Left renal cortex interstitium (tissue), 4 donors: ENCODE measurements at places on chromosomes 12 and 14. TPM values are rescaled to one million over a fixed set of nuclear protein-coding genes. Genes with fewer than 3 reads are reported as not detected.

The PTPRO gene
- 217 TPM for polyA plus RNA-seq

The OR6C76 gene
- not detected for polyA plus RNA-seq

GRCh38 chr14:33657476-33657875 lies 293.4 kb downstream of the EGLN3 start:
- no peak for DNase-seq

GRCh38 chr12:24839268-24839791 lies 109.6 kb downstream of the BCAT1 start:
- DNase-seq = no peak

- no peak for DNase-seq
Measured at GRCh38 chr12:132143336-132144071, 615 bp downstream of the DDX51 start.

DNA sequence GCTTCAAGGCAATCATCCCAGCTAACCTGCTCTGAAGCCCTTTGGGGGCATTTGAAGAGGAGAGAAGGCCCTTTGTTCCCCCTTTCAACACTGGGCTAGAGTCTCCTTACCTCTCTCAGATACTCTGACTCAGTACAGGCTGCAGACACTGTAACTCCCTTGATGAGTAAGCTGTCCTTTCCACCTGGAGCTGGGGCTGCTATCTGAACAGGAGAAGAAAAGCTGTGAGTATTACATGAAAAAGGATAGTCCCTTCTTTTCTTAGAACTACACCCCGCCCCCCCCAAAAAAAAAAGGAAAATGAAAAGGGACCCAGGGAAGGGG lies 186.6 kb upstream of the PLEKHG7 start:
- DNase-seq = no peak

DNA sequence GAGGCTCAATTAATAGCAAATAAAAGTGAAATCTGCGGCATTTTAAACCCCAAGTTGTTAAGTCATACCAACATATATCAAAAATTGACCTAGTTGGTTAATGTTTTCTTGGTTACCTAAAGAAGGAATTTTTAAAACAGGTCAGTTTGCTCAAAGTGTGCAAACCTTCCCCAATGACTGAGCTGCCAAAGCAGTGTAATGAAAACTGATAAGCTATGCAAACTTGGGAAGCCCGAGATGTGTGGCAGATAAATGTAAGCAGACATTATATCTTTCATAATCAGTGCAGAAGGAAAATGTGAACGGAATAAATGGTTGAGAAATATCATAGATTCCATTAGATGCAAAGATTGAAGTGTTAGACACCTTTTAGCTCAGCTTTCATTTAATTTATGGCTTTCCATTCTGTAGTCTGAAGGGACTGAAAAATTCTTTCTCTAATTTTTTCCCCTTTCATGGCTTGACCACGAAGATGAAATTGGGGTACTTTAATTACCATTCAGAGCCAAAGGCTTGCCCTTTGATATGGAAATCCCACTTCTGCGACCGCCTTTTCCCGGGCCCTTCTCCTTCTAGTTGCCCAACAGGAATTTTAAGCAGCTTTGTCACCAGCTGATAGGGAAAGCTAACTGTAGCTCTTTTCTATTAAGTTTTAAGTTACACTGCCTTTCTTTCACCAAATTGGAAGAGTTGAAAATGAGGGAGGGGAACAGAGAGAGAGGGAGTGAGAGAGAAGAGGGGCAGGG lies 306.6 kb upstream of the SOX5 start:
- no peak for DNase-seq

DNA sequence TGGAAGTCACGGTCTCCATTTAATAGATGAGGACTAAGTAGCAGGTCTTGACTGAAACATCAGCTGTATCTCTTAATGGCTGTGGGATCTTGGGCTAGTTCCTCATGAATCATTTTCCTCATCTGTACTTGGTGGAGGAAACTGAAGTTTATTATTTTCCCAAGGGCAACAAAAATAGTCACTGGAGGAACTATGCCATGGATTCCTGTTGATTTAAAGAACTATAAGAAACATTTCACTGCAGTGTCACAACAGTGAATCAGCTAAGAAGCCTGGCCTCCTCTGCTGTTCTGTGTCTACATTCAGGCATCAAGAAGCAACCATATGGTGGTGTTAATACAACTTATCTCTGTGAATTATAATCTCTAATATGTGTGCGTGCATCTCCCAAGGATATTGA lies 200.5 kb downstream of the STXBP6 start:
- no peak for DNase-seq

GRCh38 chr12:107774349-107775029 lies at the start of gene ASCL4:
Gene ASCL4 (plus strand): TSS chr12:107774704. CDS start chr12:107775219, 515 bp downstream.
- no peak for DNase-seq

- DNase-seq = no peak
Measured at GRCh38 chr14:64117671-64118402, 176.3 kb downstream of the ESR2 start.

GRCh38 chr14:33794791-33795305 lies 156.0 kb downstream of the EGLN3 start:
- no peak for DNase-seq
